ENCODE measurements at places on chromosomes 7 and 10. TPM values are rescaled to one million over a fixed set of nuclear protein-coding genes. Genes with fewer than 3 reads are reported as not detected.

MDH2 gene
- 147 TPM for total RNA-seq

CLDN4 gene
- 8.1 TPM for total RNA-seq

OR2A2 gene
- not detected for total RNA-seq

PPP1R17 gene
- not detected for total RNA-seq

FRAT2 gene
- total RNA-seq = 8.1 TPM

ANXA8L1 gene
- total RNA-seq = 176 TPM

SCIN gene
- total RNA-seq = not detected

NYAP1 gene
- total RNA-seq = 2.4 TPM

MSMB gene
- not detected for total RNA-seq

ZEB1 gene
- total RNA-seq = 0.35 TPM

MPLKIP gene
- total RNA-seq = 30.8 TPM

CDK1 gene
- total RNA-seq = 88.8 TPM

MPP7 gene
- 5.1 TPM for total RNA-seq

SEC31B gene
- 1.4 TPM for total RNA-seq

HOXA3 gene
- total RNA-seq = 1.2 TPM

NEUROG3 gene
- total RNA-seq = not detected

AGR2 gene
- 0.92 TPM for total RNA-seq

CPN1 gene
- total RNA-seq = not detected

RPEL1 gene
- total RNA-seq = not detected

PSD gene
- total RNA-seq = 0.24 TPM

WNT16 gene
- not detected for total RNA-seq

CCL24 gene
- total RNA-seq = not detected

ANKRD30A gene
- not detected for total RNA-seq

ZNF727 gene
- total RNA-seq = not detected

RP9 gene
- total RNA-seq = 19.1 TPM
